ENCODE measurements at places on chromosomes 6 and 20.

DNA sequence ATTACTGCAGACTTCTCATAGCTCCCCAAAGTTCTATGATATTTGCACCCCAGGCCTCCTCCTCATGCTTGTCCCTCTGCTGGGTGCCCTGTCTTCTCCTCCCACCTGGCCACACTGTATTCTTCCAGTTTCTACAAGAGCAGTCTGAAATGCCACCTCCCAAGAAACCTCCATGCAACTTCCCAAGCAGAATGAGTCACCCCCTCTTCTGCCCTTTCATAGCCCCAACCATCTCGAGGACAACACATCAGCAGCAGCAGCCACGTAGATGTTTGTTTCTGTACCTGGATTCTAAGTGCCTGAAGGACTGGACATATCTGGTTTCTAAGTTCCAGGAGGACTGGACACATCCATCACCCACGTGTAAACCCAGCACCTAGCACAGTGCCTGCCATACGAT, 6.6 kb upstream of the ULBP2 start:
- no peak for DNase-seq

- DNase-seq = no peak
Measured at GRCh38 chr20:51187261-51187660, 164.4 kb upstream of the KCNG1 start.

DNA sequence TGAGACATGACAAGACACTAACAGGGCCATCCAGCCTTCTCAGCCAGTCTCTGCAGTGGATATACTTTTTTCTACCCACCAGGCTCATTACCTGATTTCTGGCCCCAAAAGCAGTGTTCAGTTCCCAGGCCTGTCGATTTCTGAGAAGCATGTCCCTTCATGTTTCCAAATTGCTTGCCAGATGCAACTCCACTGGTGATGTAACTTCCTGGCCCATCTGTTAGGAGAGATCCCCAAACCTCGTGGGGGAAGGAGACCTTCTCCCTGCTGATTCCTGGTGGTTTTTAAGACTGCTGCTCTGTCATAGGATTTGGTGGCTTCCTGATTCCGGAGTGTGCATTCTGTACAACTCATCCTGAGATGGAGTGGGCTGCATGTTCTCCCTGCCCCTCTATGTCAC, 31.6 kb upstream of the MRPS10 start:
- no peak for DNase-seq

- DNase-seq = no peak
Measured at GRCh38 chr6:163380216-163380615, 34.3 kb upstream of the QKI start.

DNA sequence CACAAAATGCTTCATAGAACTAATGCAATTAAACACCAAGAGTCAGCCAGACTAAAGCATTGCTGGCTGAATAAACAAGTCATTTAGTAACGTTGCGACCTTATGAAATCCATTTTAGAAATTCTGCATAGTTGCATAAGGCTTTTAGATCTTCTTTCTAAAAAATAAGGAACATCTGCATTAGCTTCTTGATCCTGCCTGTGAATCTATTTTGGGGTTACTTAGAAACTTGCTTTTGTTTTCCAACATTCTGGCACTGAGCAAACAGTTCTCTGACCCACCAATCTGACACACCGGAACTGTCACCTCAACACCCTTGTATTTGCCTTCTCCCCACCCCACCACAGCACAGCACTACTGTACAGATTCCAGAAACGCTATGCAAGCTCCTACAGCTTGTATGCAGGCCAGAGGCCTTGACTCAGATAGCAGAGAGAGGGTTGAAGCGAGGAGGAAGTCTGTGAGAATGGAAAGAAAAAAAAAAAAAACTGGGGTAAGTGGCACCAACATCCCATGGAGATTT, 55.0 kb downstream of the KIF13A start:
- DNase-seq = no peak

DNA sequence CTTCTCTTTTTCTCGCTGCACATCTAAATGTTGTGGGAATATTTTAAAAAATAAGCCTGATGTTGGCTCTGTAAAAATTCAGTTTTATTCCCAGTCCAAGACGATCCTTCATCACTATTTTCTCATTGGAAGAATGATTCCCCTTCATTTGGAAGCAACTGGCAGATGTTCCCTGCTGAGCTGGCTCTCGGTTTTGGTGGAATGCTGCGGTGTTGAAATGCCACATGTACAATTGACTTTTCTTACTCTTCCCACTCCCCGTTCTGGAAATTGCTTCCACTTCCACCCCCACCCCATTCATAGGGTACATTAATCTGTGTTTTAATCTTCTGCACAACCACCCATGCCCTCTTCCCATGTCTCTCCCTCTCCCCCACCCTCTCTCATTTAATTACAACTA, 496.3 kb upstream of the MAP3K7 start:
- no peak for DNase-seq

DNA sequence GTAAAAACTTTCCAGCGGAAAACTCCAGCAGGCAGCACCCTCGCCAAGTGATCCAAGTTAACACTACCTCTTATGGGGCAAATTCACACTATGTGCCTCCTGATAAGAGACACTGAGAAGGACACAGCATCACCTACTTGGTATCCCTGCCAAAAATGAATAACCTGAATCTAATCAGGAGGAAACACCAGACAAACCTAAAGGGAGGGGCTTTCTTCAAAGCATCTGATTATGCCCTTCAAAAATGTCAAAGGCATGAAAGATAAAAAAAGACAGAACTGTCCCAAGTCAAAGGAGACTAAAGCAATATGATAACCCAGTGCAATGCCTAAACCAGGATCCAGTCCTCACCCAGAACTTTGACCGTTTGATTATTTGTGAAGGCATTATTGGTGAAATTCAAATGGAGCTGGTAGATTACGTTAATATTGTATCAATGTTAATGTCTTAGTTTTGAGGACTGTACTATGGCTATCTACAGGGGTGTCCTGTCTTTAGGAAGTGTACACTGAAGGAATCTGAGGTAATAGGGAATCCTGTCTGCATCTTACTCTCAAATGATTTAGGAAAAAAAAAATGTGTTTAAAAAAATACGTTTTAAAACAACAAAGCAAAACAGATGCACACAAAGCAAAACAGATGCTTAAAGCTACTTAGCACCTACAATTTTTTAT, 8.3 kb downstream of the TBC1D7 start:
- no peak for DNase-seq

DNA sequence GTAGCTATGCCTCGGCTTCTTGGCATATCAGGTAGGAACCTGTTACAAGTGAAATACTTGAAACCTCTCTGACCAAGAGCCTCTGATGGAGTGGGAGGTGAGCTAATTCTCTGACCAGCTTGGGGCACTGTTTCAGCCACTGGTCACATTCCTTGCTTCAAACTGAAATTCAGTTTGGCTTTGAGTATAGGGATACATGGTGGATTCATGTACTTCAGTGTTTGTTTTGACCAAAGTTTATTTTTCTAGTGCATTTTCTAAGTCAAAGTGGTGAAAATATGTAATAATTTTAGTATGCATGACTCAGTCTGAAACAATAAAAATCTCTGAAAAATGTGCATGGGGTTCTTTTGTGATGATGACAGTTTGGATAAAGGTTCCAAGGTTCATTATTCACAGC, 18.6 kb downstream of the TTPAL start:
- no peak for DNase-seq

DNA sequence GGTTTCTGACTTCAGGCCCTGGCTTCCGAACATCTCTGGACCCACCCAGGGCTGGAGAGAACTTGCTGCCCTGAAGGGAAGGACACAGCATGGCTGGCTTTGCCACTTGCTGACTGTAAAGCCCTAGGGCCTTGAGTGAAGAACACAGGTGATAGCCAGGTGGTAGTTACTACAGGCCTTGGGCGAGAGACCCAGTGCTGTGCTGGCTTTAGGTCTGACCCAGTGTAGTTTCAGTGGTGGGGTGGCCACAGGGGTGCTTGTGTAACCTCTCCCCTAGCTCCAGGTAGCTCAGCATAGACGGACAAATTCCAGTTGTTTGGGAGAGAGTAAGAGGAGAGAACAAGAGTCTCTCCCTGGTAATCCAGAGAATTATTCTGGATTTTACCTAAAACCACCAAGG, 27.1 kb downstream of the NCOA6 start:
- no peak for DNase-seq

GRCh38 chr20:60820918-60821317, 431.1 kb upstream of the CDH4 start:
- no peak for DNase-seq

GRCh38 chr6:16933961-16934360, 167.9 kb upstream of the STMND1 start:
- no peak for DNase-seq

GRCh38 chr6:62971976-62972658, 239.2 kb upstream of the FKBP1C start:
- DNase-seq = no peak

GRCh38 chr6:15429141-15430110, 183.6 kb downstream of the JARID2 start:
- no peak for DNase-seq

- DNase-seq = peak; percentile 35
Measured at GRCh38 chr6:32087574-32088486, 21.3 kb downstream of the TNXB start.

GRCh38 chr20:20413810-20414281, 45.9 kb downstream of the INSM1 start:
- DNase-seq = no peak

DNA sequence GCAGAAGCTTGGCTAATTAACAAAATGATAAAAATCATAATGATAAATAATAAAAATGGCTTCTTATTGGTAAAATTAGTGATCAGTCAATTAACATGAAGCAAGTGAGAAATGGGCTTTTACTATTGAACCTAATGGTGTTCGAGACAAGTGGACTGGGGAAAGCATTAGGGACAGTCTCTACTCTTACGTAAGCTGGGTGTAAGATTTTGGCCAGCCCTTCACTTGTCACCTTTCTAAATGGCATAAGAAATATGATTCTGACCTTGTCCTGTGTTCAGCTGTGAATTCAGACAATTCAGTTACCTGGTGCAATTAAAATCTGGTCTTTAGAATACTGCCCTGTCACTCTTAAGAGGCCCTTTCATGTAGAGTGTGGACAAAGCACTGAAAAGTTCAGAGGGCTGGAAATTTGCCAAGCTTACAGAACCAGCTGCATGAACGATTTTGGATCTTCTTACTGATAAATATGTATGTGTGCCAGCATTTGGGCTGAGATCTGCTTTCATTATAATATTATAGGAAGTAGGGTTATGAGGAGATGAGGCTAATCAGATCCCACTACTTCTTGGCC, 115.9 kb downstream of the QRSL1 start:
- DNase-seq = no peak

DNA sequence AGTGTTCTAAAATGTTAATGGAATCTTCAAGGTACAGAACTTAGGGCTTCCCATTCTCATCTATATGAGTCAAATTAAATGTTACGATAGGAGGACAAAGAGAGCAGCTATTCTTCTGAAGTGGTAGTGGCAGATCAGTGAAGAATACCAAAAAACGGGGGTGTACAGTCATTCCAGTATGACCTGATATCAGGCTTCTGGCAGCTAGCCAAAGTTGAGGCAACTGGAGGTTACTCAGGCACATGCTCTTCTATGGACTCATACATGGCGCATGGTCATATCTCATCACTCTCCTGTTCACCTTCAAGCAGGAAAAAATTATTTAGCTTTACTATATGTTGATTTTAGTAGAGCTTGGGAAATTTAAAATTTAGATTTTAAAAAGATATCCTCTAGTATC, 1608.8 kb downstream of the GRIK2 start:
- DNase-seq = no peak

GRCh38 chr20:58843128-58843556, 7.6 kb downstream of the GNAS-AS1 start:
- DNase-seq = no peak

DNA sequence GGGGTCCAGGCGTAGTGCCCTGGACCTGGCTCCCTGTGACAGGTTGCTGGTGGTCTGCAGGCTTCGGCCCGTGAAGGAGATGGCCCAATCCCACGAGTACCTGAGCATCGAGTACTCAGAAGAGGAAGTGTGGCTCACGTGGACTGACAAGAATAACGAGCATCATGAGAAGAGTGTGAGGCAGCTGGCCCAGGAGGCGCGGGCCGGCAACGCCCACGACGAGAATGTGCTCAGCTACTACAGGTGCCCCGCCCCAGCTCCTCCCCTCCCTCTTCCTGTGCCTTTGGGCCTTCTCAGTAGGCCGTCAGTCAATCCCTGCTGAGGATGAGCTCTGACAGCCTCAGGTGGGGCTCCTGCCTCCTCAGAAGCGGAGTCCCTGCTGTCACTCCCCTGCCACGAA, 42.6 kb downstream of the UQCC2 start:
- no peak for DNase-seq

- no peak for DNase-seq
Measured at GRCh38 chr6:37543361-37543760, 43.7 kb upstream of the CCDC167 start.

DNA sequence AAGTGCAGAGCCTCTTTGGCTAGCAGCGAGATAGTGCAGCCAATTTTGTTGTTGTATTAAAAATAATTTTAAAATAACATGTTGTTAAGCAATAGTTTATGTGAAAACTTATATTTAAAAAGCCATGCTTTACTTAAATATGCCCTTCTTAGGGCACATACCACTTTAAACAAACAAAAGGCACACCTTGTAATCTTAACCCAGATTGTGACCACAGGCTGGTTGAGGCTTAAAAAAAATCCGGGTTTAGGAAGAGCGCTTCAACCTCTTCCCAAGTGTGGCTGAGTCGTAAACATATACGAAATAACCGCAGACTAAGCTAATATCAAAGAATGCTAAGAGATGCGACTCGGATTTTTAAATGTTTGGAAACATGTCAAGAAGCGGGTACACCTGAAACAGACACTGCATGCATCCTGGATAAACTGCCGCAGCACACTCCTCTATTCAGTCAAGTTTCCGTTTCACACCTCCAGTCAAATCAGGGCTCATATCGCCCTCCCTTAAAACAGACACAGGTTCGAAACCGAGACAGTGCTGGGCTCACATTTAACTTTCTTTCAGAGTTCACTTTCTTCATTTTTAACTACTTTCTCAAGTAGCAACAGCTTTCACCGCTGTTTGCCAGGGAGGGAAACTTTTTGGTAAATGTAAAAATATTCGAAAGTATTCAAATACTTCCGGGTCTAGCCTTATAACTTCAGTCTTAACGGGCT, 1.5 kb downstream of the DEK start:
- DNase-seq = no peak

GRCh38 chr20:38298768-38299288, 5.1 kb upstream of the BPI start:
- no peak for DNase-seq

- DNase-seq = no peak
Measured at GRCh38 chr6:33136310-33136900, 55.9 kb downstream of the COL11A2 start.

DNA sequence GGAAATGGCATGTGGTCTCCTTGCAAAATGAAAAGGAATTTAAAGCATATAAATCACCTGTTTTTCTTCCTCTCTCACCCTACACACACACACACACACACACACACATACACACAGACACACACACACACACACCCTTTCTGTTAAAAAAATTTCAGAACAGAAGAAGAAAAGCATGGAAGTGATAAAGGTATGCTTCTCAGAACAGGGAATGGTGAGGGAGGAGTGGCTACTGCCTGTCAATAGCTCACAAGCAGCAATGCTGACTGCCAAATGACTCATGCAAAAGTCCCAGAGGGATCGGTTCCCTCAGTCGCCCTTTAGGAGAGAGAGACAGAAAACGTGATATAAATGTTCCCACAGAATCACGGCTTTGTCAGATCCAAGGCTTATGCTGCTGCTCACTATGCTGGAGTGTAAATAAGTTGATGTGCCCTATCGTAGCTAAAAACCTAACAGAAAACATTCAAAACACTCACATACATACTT, 102.6 kb downstream of the IBTK start:
- DNase-seq = no peak

GRCh38 chr20:15655295-15655874, 917.9 kb downstream of the KIF16B start:
- no peak for DNase-seq

GRCh38 chr6:135202836-135203235, 21.7 kb downstream of the MYB start:
- DNase-seq = no peak

All from stimulated activated CD4-positive, alpha-beta T cell treated with anti-CD3 and anti-CD28 coated beads, Interleukin-1b, Interleukin-23, amount 100 ng/mL, for 1 hour (primary cell).